ENCODE measurements at places on chromosomes 6 and 20.
A peak's percentile ranks its signal among the peaks of the same experiment; 100 is the strongest.

GRCh38 chr6:56434606-56435005 lies 187.2 kb upstream of the COL21A1 start:
- no peak for DNase-seq

GRCh38 chr6:149696901-149697300 lies 21.0 kb downstream of the LATS1 start:
- DNase-seq = peak; percentile 38

- no peak for DNase-seq
These were observed 64.6 kb downstream of the MAN1A1 start for GRCh38 chr6:119284861-119285521.

- no peak for DNase-seq
These were observed 72.3 kb upstream of the IPCEF1 start for GRCh38 chr6:154428897-154429296.

GRCh38 chr20:52434041-52434425 lies 242.5 kb upstream of the ZFP64 start:
- no peak for DNase-seq

DNA sequence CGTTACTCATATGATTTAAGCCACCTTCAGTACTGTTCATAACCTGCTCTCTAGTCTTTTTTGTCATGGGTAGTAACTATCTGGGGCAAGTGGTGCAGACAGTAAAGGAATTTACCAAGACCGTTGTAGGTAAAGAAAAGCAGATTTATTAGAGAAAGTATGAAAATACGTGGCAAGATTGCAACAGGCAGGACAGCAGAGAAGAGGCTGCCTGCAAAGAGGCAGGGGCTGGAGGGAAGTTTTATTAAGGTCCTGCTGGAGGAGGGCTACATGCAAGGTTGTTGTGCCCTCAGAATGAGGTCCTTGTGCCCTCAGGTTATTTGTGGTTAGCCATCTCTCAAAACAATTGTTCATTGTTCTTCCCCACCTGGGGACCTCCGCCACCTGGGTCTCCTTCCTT lies 444.3 kb downstream of the BCKDHB start:
- DNase-seq = no peak

DNA sequence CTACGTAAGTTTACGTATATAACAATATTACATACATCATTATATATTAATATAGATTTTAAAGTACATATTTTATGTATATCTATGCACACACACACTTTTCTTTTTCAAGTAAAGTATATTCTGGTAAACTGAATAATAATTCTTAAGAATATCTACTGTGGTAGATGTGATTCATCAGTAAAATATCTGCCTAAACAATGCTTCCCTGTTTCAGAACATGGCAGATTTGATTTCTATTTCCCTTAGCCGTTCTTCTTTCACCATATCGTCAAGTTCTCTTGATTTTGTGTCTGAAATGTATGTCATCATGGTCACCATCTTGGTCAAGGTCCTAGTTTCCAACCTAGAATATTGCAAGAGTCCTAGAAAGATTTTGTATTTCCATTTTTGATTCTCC lies 195.6 kb downstream of the HDGFL1 start:
- no peak for DNase-seq

DNA sequence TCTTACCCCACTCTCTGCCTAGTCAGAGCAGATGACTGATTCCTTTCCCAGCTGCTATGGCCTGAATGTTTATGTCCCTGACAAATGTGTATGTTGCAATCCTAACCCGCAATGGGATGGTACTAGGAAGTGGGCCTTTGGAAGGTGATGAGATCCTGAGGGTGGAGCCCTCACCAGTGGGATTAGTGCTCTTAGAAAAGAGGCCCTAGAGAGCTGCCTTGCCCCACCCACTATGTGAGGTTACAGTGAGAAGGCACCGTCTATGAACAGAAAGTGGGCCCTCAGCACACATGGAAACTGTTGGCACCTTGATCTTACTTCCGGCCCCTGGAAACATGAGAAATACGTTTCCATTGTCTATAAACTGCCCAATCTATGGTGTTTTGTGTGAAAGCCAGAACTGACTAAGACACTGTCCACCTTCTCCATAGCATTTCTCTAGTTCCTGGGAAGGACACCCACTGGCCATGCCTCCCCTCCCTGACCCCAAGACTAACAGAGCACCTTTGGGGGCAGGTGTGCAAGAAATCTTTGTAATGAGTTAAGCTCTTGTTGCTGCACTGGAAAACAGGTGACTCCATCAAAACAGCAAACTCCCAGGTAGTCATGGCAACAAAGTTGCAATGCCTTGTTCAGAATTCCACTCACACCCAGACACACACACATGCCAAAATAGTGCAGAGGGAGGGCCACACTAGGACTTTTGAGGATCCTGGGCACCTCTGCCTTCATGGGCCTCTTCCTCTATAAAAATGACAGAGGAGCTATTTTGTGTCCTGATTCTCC lies 16.2 kb downstream of the GABRR2 start:
- no peak for DNase-seq

- peak; percentile 14 for DNase-seq
These were observed 300.1 kb upstream of the KCNQ5 start for GRCh38 chr6:72321788-72322187.

DNA sequence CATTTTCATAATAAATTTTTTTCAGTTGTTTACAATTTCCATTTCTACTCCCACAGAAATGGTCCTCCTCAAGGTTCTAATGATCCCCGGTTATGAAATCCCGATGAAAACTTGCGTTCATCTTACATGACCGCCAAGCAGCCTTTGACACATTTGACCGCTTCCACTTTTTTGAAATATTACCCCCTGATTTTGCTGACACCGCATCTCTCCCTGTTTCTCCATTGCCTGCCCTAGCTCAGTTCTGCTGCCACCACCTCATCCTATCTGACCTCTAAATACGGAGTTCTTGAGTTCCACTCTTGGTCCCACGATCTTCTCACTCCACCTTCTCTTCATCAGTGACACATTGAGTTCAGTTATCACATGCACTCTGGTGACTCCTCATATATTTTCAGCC lies 74.1 kb downstream of the SLC35B3 start:
- no peak for DNase-seq

GRCh38 chr6:132934496-132934895 lies 120.1 kb downstream of the RPS12 start:
- no peak for DNase-seq

GRCh38 chr6:25956226-25956625 lies 6.4 kb upstream of the TRIM38 start:
- no peak for DNase-seq

GRCh38 chr6:165872311-165872710 lies 209.3 kb upstream of the PDE10A start:
- DNase-seq = no peak

- no peak for DNase-seq
These were observed 283.0 kb downstream of the TSHZ2 start for GRCh38 chr20:53255102-53255710.

- peak; percentile 98 for DNase-seq
These were observed 15.2 kb upstream of the KCNK15 start for GRCh38 chr20:44730441-44730840.

GRCh38 chr6:34568341-34569201 lies 12.4 kb upstream of the SPDEF start:
- DNase-seq = no peak

DNA sequence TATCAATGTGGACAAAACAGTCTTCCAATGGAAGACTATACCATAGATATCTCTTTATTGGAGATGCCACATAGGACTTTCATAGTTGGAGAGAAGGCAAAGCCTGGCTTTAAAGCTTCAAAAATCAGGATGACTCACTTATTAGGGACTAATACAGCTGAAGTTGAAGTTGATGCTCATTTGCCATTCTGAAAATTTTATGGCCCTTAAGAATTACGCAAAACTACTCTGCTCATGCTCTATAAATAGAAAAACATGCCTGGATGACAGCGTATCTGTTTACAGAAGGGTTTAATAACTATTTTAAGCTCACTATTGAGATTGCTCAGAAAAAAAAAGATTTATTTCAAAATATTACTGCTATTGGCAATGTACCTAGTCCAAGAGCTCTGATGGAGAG lies 155.5 kb upstream of the DST start:
- no peak for DNase-seq

DNA sequence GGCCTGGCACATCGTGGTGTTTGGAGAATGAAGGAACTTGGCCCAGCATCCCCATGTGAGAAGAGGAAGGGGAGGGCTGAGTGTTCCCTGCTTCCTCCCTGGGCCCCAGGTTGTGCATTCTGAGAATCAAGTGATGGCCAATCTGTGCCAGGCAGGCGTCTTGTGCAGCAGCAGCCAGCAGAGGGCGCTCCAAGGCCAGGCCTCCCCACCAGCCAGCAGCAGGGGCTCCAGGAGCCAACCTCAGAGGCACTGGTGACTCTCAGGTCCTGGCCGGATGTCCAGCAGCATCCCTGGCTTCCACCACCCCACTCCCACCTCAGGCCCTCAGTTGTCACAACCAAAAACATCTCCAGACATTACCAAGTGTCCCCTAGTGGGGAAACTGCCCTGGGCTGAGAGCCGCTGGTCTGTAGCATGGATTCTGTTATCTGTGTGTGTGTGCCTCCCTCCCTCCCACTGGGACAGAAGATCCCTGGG lies 192.0 kb downstream of the PREX1 start:
- no peak for DNase-seq

- no peak for DNase-seq
These were observed 10.8 kb downstream of the NPBWR2 start for GRCh38 chr20:64096535-64096934.

- no peak for DNase-seq
These were observed 53.7 kb downstream of the BMP7 start for GRCh38 chr20:57212534-57213276.

GRCh38 chr6:144211160-144211559 lies 60.8 kb downstream of the STX11 start:
- DNase-seq = no peak

DNA sequence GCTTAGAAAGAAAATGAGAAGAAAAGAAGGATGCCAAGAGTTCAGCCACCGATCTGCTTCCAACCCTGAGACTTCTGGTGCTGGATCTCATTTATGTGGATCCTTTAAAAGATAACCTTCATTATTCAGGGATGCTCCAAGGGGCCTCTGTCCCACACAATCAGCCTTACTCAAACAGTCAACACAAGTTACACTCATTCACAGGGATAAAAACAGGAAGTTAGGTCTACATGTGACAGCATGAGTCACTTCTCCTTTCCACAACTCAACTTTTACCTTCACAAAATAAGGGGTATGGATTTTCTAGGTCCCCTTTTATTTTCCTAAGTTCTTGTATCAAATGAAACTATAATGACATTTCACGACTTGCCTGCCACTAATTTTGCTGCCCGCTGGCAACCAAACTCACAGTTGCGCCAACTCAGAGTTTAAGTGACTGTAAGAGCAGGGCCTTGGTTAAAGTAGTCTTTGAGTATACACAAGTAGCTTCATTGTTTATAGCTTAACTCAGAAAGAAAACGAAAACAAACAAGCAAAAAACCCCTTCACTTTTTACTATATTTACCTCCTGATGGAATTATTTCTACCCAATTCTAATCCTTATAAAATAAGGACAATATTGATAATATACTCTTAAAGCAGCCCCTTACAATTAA lies 278.8 kb upstream of the RUNX2 start:
- DNase-seq = no peak

DNA sequence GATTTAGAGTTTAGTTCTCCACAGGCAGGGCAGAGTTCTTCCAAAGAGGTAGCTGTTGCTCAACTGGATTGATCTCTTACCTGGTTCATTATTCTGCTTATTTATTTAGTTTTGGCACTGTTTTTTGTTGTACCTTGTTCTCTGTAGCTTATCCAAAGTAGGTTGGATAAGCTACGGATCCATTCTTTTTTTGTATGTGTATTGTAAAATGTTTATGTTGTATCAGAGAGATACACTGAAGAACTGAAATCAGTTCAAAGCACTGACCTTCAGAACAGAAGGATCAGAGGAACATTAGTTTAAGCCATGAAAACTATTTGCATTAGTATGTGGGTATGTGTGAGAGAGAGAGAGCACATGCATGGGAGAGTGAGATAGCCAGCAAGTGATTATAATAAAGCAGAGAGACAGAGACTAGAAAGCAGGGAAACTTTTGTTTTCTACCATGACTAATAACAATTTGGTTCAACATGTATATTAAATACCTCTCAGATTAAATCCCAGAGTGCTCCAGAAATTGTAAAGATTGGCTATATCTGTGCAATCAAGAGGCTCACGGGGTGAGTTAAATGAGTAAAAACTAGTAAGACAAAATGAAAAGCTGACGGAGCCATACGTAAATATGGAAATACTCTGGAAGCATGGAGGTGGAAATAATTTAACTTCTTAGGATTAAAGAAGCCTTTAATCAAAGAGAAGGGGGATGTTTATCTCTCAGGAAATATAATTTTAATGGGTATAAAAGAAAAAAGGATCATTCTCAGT lies 40.2 kb downstream of the ITCH start:
- DNase-seq = no peak

- DNase-seq = no peak
These were observed 83.5 kb downstream of the WASF1 start for GRCh38 chr6:110095935-110096334.

- no peak for DNase-seq
These were observed 842 bp downstream of the POLR1C start for GRCh38 chr6:43517505-43518357.

DNA sequence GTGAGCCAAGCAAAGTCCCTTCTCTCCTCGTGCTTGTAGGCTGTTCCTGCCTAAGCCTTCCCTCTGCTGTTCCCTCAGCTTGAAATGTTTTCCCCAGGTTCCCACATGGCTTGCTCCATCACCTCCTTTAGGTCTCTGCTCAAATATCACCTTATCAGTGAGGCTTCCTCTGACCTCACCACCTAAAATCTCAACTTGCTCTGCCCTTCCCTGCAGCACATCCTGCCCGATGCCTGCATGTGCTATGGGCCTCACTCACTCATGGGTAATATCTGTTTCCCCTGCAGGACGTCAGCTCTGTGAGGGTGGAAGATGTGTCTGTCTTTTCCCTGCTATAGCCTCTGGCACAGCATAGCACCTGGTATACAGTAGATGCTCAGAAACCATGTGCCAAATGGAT lies 29.9 kb upstream of the FKBP1A start:
- no peak for DNase-seq

DNA sequence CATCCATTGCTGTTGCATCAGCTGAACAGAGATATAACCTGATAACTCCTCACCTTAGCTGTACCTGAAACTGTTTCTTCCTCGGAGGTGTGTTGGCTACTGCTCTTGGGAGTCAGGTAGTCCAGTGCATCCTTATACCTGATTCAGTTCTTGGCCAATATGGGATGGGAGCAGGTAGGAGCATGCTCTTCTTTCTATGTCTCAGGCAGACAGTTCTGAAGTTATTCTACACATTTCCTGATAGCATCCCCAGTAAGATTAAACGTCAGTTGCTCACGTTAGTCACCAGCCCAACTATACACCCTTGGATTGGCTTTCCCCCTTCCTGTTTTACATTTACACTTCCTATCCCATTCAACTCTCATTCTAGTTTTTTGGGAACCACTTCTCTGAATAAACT lies 244.3 kb upstream of the FLRT3 start:
- DNase-seq = no peak

- no peak for DNase-seq
These were observed 124.1 kb upstream of the THEMIS start for GRCh38 chr6:128024969-128025368.

DNA sequence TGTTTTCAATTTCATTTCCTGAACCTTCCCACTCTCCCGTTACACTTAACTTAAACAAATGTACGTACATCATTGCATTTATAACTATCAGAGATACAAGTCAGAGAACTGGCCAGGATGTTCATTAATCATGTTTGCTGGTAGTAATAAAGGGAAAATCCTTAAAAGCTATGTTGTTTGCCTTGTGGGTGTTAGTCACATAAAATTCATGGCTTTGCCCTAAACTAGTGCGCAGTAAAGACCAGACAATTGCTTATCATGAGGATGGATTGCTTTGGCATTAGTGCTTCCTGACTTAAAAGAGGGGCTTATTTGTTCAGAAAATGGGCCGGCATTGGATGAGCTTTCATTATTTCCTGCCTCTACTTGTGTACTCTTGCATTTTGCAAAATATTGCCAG lies 1037.3 kb upstream of the FLRT3 start:
- no peak for DNase-seq

Measured in HS-27A (cell line).